Ovary (tissue), 10 donors: ENCODE measurements at places on chromosomes 5 and 9. TPM values are rescaled to one million over a fixed set of nuclear protein-coding genes. Genes with fewer than 3 reads are reported as not detected.

DNA sequence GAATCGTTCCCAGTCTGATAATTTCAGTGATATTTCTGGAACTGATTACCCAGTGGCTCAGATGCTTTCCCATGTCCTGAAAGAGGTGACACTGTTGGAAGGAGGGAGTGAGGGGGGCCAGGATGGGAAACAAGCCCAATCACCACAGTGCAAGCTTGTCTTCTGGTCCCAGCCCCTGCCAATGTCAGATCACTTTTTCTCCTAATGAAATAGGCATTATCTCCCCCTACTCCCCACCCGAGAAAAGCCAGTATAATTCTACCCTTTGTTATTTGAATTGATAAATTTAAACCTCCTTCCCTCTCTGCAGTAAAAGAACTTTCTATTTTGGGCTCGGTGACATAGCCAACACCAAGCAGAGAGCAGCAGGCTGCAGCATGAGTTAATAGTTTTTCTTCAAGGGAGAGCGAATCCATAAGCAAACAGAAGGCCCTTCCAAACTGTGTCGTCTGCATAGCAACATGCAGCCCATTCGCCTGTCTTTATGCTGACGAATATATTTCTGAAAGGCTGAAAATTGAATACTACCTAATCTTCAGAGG, 14.6 kb upstream of the PPP2CA start:
- no peak overlapping the region for H3K27ac ChIP-seq
- no peaks in the 10 kb centered on the region for H3K27me3 ChIP-seq
- no peaks in the 10 kb centered on the region for H3K36me3 ChIP-seq
- no peak for DNase-seq
- H3K4me3 ChIP-seq: no peak overlapping the region

- H3K27ac ChIP-seq: no peak overlapping the region
- H3K4me1 ChIP-seq: peaks cover 3% of the 10 kb centered on the region
- no peaks in the 10 kb centered on the region for H3K36me3 ChIP-seq
- no peak for DNase-seq
- no peak overlapping the region for H3K4me3 ChIP-seq
Measured at GRCh38 chr5:80403782-80404181, 4.1 kb upstream of the ZFYVE16 start.

GRCh38 chr9:8859416-8859815, 1059.8 kb upstream of the DMAC1 start:
- no peak for DNase-seq
- no peak overlapping the region for H3K4me3 ChIP-seq
- H3K27me3 ChIP-seq: no peaks in the 10 kb centered on the region
- H3K27ac ChIP-seq: peak overlapping the region; percentile 84
- peaks cover 5% of the 10 kb centered on the region for H3K4me1 ChIP-seq

DNA sequence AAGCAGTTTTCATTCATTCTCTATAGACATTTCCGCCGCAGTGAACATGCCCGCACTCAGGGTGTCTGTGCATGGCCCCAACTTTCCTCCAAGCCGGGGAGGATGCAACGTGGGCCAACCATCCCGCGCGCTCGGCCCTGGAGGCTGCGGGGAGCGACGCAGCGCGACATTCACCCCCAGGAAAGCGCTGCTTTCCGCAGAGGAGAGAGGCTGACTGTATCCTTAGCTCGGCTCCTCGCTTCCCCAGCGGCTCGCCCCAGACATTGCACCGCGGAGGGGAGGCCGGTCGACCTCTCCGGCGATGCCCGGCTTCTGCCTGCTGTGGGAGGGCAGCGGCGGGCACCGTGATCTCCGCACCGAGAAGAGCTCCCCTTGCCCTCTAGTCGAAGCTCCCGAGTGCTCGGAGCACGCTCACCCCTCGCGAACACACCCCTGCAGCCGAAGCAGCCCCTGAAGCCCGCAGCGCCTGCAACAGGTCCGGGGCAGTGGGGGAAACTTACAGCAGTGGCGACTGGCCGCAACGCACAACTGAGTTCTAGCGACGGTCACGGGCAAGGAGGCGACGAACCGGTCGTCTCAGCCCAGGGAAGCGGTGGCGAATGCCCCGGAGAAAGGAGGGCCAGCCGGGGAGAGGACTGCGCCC, 600 bp downstream of the ENC1 start:
- DNase-seq: peak; percentile 62
- no peaks in the 10 kb centered on the region for H3K36me3 ChIP-seq
- H3K27me3 ChIP-seq: no peaks in the 10 kb centered on the region
- peak overlapping the region; percentile 56 for H3K27ac ChIP-seq
- H3K4me1 ChIP-seq: peaks cover 7% of the 10 kb centered on the region
- peak overlapping the region; percentile 73 for H3K4me3 ChIP-seq

DNA sequence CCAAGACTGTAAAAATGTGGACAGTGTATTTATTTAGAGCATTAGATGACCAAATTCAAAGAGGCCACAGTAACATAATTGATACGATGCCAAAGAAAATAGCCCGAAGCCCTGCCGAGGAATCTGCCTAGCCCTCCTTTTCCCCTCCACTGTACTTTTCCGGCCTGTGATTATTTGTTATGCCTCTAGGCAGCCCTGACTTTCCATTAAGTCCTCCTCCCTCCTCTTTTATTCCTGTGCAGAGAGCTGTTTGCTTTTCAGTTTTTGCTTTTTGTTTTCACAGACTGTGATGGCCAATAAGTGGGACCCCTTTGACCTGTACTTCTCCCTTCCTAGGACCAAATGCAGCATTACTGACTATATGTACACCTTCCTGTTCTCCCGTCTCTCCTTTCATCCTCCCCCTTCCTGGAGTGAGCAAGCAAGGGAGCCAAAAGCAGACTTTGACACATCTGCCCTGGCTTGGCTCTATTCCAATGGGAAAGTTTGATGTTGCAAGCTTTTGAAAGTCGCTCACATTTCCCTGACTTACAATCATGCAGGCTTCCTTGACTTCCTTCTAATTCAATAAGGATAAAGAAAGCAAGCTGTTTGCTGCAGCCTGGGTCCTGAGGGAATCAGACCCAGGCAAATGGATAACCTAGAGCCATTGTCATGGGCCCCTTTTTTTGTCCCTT, 76.1 kb downstream of the NREP start:
- H3K27me3 ChIP-seq: no peaks in the 10 kb centered on the region
- H3K27ac ChIP-seq: peak overlapping the region; percentile 17
- peaks cover 8% of the 10 kb centered on the region for H3K4me1 ChIP-seq
- peak; percentile 62 for DNase-seq
- no peak overlapping the region for H3K4me3 ChIP-seq

DNA sequence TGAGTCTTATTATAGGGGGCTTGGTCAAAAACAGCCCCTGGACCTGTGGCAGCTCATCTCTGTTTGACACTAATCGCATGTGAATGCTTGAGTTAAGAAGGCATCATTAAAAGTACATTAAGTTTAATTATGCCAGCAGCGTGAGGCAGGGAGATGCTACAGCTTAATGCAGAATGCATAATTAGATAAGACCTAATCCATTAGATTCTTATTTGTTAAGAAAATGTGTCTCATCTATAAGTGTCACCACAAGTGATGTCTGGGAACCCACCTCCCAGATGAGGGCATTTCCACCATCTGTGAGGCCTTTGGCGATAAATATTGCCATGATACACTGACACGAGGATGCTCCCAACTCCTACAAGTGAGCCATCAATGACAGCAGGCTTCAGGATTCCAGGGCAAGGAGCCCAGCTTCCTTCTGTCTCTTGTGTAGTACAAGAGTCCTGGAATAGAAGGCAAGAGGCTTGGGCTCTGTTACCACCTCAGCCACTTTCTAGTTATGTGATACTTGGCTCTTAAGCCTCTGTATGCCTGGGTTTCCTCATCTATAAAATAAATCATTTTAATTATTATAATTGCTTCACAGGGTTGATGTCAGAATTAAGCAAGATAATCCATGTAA, 202.7 kb downstream of the FAM114A2 start:
- H3K4me3 ChIP-seq: no peak overlapping the region
- H3K27me3 ChIP-seq: no peaks in the 10 kb centered on the region
- H3K4me1 ChIP-seq: no peaks in the 10 kb centered on the region

DNA sequence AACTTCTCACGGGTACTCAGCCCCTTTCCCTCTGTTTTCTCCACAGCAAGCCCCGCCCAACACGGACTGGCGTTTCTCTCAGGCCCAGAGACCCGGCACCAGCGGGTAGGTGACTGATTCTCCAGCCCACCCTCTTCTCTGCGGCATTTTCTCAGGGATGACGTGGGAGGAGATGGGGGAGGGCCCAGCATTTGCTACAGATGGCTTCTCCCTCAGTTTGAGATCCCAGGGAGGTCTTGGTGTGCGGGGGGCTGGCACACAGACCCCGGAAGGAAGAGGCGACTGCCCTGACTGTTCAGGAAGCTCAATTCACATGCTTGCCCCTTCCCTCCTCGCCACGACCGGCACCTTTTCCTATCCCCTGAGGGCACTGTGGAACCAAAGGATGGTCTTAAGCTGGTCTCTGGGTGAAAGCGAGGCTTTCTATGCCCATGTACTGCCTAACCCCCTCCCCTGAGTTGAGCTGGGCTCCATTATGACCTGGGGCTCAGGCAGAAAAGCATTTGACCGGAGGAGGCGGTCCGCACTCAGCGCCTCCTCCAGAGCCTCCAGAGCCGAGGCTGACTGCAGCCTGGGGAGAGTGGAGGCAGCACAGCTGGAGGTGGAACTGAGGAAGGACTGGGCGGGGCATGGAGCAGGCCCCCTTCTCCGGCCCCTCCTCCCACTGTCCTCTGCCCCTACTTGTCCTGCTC, 6.0 kb downstream of the PCDHGC5 start:
- H3K27me3 ChIP-seq: no peaks in the 10 kb centered on the region

GRCh38 chr9:96376891-96377874, 6.3 kb downstream of the SLC35D2 start:
- H3K4me3 ChIP-seq: no peak overlapping the region
- no peaks in the 10 kb centered on the region for H3K36me3 ChIP-seq
- H3K4me1 ChIP-seq: no peaks in the 10 kb centered on the region

DNA sequence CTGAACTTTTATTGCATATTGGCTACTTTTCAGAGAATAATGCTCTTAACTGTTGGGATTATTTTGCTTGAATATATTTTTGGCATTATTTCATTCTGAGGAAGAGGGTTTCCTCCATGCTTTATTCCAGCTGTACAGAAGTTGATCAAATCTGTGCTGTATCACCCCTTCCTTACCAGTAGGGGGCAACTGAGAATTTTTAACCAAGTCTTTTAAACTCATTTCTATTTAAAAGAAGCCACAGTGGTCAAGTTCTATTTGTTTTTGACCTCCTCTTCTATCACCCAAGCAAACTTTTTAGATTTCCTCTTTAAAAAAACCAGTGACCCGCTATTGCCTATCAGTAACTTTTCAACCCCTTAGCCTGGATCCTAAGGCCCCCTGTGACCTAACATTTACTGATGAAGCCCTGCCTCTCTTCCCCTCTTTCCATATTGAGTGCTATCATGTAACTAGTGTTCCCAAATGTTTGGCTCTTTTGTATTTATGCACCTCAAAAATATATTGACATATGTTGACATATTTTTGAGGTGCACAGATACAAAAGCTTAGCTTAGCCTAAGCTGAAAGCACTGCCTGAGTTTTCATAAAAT, 80.6 kb downstream of the FBXO4 start:
- no peak for DNase-seq
- H3K4me3 ChIP-seq: no peak overlapping the region
- H3K36me3 ChIP-seq: no peaks in the 10 kb centered on the region

DNA sequence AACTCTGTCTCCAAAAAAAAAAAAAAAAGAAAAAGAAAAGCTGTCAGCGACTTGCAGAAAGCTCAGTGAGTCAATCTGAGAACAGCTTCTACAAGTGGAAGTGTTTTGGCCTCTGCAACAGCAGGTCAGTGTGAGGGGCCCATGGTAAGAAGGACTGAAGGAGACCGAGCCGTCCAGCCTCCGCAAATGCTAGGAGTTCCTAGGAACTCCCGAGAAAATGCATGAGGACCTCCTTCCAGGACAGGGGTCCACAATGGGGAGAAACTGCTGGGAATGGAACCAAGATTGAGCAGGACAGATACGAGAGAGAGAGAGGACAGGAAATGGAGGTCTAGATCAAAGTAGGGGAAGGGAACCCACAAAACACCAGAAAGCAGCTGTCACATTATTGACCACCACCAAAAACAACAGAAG, 180.5 kb downstream of the CRB2 start:
- no peak for DNase-seq
- no peak overlapping the region for H3K27ac ChIP-seq
- H3K36me3 ChIP-seq: no peaks in the 10 kb centered on the region

DNA sequence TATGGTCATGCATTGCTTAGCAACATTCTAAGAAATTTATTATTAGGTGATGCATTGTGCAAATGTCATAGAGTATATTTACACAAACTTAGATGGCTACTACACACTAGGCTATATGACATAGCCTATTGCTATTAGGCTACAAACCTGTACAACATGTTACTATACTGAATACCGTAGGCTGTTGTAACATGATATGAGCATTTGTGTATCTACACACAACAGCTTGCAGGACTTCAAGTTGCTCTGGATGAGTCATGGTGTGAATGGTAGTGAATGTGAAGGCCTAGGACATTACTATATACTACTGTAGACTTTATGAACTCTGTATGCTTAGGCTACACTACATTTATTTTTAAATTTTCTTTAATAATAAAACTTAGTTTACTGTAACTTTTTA, 107.2 kb upstream of the MAMDC2 start:
- no peaks in the 10 kb centered on the region for H3K27me3 ChIP-seq
- H3K4me1 ChIP-seq: no peaks in the 10 kb centered on the region
- H3K36me3 ChIP-seq: no peaks in the 10 kb centered on the region
- no peak overlapping the region for H3K27ac ChIP-seq
- no peak overlapping the region for H3K4me3 ChIP-seq
- DNase-seq: no peak

GRCh38 chr5:142403583-142403982, 78.8 kb upstream of the SPRY4 start:
- H3K27ac ChIP-seq: no peak overlapping the region
- no peak for DNase-seq
- no peaks in the 10 kb centered on the region for H3K4me1 ChIP-seq
- no peaks in the 10 kb centered on the region for H3K36me3 ChIP-seq
- H3K4me3 ChIP-seq: no peak overlapping the region

Gene FOXD4L6
- not detected for total RNA-seq

Gene FOXD1
- 0.08 TPM for total RNA-seq

Gene MYO10
- 16.3 TPM for total RNA-seq

Gene CD72
- 1.1 TPM for total RNA-seq

Gene GDF9
- 0.25 TPM for total RNA-seq

Gene FOXD4L3
- total RNA-seq: not detected
